ENCODE measurements at places on chromosomes 12 and 14.

DNA sequence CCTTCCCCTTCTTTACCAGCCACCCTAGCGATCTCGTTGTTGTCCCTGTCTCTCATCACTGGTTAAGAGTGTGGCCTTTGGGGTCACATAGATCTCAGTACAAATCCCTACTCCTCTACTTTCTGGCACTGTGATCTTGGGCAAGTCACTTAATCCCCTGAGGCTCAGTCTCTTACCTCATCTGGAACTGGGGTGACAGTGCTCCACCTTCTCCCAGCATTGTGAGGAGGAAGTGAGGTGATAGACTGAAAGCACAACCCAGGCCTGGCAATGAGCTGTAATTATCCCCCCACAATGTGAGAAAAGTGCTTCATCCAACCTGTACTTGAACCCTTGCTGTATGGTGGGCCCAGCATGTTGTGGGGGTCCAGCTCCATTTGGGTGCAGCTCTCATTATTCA, 48.0 kb downstream of the IRAK3 start:
- no peak for DNase-seq

GRCh38 chr12:121536899-121537813, 43.7 kb downstream of the KDM2B start:
- peak; percentile 90 for DNase-seq

- DNase-seq, result no peak
Observed at GRCh38 chr12:19689801-19690472, 250.6 kb downstream of the AEBP2 start.

GRCh38 chr12:78383414-78383813, 481.2 kb upstream of the SYT1 start:
- DNase-seq, result no peak

DNA sequence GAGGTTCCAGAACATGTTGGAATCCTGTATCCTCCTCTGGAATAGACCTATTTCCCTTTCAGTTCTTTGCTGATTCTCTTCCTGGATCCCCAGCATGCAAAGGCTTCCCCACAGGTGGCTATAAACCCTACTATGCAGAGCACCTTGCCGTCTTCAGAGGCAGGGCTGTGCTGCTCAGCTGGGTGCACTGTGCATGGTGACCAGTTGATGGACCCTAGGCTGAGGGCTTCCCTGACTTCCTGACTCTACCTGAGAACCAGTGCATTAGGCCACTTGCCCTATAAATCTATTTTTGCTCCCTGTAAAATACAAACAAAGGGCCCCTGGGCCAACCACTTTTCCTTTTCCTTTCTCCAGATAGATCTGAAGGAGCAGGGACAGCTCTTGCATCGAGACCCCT, 14.1 kb downstream of the ZNF219 start:
- no peak for DNase-seq

DNA sequence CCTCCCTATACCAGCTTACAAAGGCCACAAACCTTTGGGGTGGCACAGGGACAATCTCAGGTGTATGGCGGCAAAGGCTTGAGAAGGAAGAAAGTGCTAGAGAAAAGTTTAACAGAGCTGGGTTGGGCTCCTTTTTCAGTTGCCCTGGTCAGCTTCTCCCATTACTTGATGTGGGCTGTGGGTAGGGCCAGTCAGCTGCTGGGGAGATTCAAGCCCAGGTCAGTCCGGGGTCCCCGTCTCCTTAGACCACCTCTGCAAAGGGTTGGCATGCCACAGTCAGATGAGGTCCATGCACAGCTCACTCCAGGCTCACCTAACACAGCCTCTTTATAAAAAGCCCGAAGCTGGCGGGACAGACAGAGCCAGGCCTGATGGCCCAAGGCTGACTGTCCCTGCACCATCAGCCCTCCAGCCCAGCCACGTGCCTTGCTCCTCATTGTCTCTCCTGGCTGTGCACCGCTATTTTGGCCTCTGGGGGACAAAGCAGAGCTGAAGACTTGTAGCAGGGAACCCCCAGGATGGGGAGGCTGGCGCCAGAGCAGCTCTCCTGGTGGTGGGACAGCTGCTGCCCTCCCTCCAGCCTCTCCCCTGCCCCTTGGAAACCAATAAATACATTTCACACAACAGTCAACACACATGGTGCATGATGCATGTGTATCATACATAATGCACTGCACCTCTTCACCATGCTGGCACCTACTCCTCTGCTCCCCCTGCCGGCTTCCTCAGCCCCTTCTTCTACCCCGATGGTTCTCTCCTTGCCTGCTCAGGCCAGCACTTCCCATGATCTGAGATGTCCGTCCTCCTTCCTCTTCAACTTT, 61.7 kb upstream of the DDX11 start:
- DNase-seq, result no peak

DNA sequence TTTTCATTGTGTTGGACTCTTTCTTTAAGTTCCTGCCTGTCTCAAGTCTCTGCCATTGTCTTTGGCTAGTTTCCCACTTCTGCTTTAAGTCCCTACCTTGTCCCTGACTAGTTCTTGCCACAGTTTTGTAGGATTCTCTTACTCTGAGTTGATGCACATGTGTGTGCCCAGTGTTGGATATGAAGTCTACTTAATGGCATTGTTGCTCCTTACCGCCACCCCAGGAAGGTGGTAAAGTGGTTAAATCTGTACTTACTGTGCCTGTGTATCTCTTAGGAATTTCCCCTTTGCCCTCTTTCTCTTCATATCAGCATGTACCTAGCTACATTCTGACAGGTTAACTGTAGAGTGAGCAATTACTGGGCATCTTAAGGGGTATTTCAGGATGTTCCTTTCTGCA, 227.1 kb downstream of the NUBPL start:
- no peak for DNase-seq

DNA sequence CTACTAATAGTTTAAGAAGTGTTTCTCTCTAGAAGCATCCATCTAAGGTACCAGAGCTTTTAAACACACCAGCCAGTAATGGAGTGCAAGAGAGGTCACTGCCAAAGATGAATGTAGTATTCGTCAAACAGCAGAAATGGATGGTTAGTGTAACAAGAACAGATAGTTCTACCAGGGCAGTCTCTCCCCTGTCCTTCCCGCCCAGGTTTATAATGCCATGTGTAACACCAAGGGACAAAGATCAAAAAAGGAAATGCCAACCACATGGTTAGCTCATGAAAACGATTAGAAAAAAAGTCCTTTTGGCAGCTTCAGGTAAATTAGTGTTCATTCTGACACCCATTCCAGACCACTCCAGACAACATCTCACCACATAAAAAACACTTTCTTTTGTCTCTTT, 100.9 kb downstream of the RPS29 start:
- DNase-seq, result no peak

DNA sequence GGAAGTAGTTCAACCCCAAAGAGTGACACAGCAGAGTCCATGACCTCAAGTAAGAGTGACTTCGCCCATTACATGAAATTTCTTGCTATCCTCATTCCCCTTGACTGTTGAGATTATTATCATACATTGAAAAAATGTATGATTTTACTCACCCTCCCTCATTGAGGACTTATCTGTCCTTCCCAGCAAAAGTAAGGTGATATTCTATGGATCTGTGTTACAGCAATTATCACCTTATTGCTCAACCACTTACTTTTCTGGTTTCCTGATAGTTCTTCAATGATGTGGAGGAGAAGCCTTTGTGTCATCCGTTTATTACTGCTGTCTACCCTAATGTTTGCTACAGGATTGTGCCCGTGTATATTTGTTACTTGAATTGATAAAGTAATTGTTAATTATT, 306.2 kb downstream of the TRHDE start:
- no peak for DNase-seq

GRCh38 chr12:54329759-54330158, 4.8 kb downstream of the COPZ1 start:
- DNase-seq, result no peak

GRCh38 chr14:63766611-63767010, 38.7 kb upstream of the SGPP1 start:
- DNase-seq, result no peak

- DNase-seq, result no peak
Observed at GRCh38 chr12:43882578-43883178, 46.8 kb downstream of the TMEM117 start.

- no peak for DNase-seq
Observed at GRCh38 chr12:15787778-15788177, 1.4 kb downstream of the EPS8 start.

- DNase-seq, result peak; percentile 68
Observed at GRCh38 chr14:59337141-59337611, 128.0 kb downstream of the GPR135 start.

GRCh38 chr12:25364529-25365339, 114.0 kb upstream of the KRAS start:
- no peak for DNase-seq

GRCh38 chr12:57632958-57633840, at the start of gene B4GALNT1:
Gene B4GALNT1 (minus strand): TSS chr12:57633201. CDS start chr12:57632132, 1,069 bp downstream.
- peak; percentile 64 for DNase-seq

DNA sequence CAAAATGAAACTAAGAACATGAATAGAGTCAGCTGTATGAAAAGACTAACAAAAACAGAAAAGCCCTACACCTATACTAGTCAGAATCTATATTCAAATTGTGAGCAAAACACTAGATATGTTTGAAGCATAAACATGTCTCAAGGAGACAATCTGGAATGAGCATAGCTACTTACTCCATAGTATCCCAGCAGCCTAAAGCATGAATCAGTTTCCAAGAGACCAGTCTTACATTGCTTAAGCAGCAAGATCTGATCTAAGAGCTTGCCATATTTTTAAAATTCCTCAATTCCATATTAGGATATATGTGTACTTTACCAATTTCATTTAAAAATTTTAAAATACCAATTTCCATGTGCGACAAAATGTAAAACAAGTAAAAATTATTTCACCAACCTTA, 7.7 kb downstream of the CAPS2 start:
- DNase-seq, result no peak

- no peak for DNase-seq
Observed at GRCh38 chr12:1566449-1567135, 27.8 kb downstream of the FBXL14 start.

- DNase-seq, result no peak
Observed at GRCh38 chr14:50845166-50845565, 14.2 kb upstream of the NIN start.

DNA sequence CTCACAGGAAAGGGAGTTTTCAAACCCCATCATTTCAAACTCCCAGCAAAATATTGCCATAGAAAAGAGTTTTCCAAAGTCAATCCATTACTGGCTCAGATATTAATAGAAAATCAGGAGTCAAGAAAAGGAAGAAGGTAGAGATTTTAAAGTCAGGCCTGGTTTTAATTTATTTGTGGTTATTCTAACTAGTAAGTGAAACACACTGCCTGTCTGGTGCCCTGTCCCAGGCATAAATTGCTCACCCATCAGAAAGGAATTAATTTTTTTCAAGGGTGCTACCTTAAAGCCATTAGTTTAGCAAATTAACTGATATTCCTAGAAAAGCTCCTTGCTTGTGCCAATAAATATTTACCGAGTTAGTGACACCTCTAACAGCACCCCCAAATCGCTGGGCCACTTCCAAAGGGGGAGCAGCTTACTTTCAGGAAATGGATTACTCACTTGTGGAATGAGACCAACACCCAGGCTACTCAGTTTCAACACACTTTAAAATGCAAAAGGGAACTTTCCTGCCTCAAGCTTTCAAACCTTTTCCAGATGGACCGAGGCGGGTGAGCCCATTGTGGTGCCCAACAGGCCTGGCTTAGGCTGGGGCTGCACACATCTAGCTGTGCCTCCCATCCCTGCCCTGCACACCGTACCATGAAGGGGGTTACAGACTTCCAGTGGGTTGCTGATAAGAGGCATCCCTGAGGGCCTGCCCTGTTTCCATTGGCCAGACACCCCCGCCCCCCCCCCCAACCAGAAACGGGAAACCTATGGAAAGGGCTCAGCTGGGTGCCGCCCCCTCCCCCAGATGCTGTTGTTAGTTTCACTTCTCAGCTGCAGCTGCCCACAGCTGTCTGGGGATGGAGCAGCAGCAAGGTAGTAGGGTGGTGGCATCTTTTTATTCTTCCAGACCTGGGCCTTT, 117.2 kb downstream of the SAMD4A start:
- DNase-seq, result peak; percentile 39

DNA sequence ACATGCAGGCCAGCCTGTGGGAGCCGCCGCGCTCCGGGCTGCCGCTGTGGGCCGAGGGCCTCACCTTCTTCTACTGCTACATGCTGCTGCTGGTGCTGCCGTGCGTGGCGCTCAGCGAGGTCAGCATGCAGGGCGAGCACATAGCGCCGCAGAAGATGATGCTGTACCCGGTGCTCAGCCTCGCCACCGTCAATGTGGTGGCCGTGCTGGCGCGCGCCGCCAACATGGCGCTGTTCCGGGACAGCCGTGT, 2.9 kb downstream of the TMEM121 start:
- no peak for DNase-seq

DNA sequence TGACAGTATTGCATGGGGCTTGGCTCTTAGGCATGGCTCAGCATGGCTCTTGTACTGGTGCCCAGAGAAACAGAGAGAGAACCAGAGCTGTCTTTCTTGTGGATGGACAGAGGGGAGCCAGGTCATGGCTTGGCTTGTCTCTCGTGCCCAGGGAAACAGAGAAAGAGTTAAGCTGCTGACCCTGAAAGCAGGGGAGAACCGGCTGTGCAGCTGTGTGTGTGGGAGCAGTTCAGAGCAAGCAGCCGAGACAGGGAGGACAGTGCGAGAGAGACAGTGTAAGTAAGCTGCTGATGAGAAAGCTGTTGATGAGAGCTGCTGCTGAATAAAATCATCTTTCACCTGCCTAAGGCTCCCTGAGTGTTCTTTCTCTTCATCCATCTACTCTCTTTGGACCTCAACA, 61.3 kb upstream of the DDHD1 start:
- no peak for DNase-seq

- no peak for DNase-seq
Observed at GRCh38 chr14:102239231-102239630, 65.7 kb downstream of the MOK start.

GRCh38 chr12:66775871-66776270, 97.0 kb upstream of the GRIP1 start:
- no peak for DNase-seq

DNA sequence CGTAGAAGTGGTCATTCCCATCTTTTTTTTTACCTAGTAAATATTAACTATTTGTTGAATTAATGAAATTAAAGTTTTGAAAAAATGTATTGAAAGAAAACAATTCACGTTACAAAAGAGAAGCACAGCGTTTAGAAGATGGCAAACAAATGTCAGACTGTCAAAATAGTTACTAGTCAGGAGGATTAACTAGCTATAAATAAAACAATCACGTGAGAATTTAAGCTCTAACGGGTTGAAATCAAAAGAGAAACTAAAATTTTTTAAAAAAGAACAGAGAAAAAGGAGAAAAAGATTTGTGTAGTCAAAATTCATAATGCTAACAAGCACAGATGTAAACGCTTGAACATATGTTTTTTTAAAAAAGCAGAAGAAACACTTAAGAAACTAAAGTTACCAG, 26.4 kb downstream of the DDHD1 start:
- DNase-seq, result no peak

DNA sequence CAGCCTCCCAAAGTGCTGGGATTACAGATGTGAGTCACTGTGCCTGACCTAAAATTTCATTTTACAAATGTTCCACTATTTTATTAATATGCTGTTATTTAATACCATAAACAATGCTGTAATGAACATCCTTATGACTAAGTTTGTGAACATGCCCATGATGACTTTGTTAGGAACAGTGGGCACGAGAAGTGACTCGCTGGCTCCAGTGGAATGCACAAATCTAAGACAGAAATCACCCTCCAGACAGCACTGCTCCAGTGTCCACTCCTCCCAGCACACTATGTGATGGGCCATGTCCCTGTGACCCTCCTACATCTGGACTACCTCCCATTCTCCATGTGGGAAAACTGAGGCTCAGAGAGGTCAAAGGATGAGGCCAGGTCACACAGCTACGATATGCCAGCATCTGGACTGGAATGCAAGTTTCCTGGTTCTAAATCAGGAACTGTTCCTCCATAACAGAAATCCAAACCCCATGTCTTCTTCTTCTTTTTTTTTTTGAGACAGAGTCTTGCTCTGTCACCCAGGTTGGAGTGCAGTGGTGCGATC, 57.9 kb downstream of the GPR68 start:
- no peak for DNase-seq

Data from left ventricle myocardium inferior (tissue), 1 donor.